ENCODE measurements at places on chromosomes 13 and 19.
A peak's percentile ranks its signal among the peaks of the same experiment; 100 is the strongest.

- DNase-seq = peak; percentile 86
Observed at GRCh38 chr19:9309974-9310446, 372 bp upstream of the ZNF699 start.

DNA sequence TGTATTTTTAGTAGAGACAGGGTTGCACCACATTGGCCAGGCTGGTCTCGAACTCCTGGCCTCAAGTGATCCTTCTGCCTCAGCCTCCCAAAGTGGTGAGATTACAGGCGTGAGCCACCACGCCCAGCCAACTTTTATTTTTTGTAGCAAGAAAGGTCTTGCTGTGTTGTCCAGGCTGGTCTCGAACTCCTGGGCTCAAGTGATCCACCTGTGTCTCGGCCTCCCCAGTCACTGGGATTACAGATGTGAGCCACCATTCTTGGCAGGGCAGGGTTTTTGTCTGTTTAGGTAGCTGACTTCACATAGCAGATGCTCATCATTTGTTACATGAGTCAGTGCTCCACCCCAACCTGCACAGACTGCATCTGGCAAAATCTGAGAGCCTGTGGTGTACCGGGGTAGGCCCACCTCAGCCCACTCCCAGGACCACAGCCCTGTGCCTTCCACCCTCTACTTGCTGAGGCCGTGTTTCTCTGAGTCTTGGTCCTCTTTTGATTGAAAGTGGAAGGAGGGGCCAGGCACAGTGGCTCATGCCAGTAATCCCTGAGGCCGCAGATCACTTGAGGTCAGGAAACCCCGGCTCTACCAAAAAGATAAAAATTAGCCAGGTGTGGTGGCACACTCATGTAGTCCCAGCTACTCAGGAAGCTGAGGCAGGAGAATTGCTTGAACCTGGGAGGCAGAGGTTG, 4.2 kb upstream of the TNPO2 start:
- DNase-seq = no peak

DNA sequence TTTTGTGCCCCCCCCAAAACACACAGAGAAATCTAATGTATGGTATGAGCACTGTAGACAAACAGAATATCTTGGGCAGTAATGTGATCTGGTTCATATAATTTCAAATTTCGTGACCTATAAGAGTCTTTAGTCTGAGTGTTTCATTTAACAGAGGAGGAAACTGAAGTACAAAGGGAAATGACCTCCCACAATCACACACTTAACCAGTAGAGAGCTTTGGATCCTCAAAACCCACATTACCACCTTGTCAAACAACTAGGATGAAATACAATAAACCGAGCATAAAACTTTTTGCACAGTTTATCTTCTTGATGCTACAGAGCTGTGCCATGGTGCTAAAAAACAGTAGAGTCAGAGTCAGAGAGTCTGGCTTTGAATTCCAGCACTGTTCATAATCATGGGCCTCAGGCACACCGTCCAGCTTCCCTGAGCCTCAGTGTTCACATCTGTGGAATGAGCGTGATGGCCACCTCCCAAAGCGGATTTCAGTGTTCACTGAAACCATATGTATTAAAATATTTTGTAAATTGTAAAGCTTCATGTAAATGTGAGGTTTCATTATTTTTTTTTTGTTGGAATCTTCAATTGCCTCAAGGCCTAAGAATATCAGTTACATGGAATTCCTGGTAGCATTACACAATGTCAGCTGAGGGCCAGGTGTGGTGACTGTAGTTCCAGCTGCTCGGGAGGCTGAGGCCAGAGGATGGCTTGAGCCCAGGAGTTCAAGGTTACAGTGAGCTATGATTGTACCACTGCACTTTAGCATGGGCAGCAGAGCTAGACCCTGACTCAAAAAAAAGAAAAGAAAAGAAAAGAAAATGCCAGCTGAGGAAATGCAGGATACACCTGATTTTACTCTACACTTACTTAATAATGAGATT, 126.4 kb upstream of the FRY start:
- no peak for DNase-seq

GRCh38 chr19:3945838-3946237, 13.0 kb downstream of the NMRK2 start:
- peak; percentile 64 for DNase-seq

DNA sequence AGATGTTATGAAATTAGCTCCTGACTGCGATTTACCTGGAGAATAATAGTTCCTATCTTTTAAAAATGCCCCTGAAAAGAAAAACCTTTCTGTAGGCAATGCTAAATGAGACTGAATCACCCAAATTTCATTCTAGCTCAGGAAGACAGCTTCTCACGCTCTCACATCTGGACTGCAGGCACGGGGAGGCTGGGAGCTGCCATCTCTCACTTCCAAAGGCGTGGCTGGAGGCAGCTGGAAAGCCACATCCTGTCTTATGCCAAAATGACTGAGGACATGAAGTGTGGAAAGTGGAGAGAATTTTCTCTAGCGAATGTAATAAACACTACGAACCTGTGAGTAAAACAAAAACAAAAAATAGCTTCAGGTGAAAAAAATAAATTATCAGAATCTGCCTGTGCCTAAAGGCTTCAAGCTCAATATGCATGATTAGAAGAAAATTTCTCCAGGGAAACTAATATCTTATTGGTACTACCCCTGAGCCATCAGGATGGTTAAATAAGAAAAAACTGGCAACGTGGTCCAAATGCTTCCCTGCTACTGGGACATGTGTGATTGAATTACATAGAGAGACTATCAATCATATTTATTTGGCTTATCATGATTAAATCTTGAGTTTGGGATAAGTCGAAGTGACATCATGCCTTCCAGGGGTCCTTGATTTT, 58.1 kb upstream of the UBL3 start:
- peak; percentile 82 for DNase-seq

GRCh38 chr13:110298505-110299282, 8.3 kb downstream of the COL4A1 start:
- no peak for DNase-seq

DNA sequence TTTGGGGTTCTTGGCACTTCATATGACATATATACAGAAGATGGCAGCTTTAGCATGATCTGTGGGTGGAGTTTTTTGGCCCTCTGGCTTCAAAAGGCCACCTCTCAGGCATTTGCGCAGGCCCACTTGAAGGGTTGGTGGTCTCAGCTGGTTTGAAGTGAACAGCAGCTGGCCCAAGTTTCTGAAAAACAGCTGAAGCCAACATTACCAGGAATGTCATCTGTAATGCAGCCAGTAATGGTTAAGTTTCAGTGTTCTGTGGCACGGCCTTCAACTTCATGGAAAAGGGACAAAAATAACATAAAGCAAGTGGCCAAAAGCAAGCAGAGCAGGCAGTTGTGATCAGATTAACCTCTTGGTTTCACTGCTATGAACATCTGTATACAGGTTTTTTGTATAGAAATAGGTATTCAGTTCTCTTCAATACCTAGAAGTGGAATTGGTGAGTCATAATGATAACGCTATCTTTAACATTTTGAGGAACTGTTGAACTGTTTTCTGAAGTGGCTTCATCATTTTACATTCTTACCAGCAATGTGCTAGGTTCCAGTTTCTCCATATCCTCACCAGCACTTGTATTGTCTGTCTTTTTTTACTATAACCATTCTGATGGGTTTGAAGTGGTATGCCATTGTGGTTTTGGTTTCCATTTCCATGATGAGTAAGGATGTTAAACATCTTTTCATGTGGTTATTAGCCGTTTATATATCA, 245.4 kb downstream of the SHISA2 start:
- DNase-seq = no peak

- no peak for DNase-seq
Observed at GRCh38 chr13:39419068-39419467, 183.9 kb downstream of the LHFPL6 start.

DNA sequence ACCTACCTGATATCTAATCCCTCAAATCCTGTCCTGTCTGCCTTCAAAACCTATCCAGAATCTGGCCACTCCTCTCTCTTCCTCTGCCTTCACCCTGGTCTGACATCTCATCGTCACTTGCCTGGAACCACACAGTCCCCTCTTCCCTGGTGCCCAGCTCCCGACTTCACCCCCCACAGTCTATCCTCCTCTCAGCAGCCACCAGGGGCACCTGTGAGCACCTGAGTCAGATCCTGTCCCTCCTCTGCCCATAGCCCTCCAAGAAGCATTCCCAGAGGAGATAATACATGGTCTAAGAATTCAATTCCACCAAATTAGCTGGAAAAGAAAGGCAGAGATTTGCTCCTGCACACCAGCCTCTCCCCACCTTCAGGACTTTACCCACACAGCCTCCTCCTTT, 48.9 kb downstream of the ZNRF4 start:
- DNase-seq = no peak

All from AG08395 (cell line).